LNCaP clone FGC (cell line): ENCODE measurements at places on chromosomes 7 and 10.

GRCh38 chr7:67655168-67655567 lies 658.5 kb downstream of the TYW1 start:
- DNase-seq, result no peak

- DNase-seq, result no peak
Measured at GRCh38 chr10:114258274-114258840, 19.3 kb downstream of the VWA2 start.

DNA sequence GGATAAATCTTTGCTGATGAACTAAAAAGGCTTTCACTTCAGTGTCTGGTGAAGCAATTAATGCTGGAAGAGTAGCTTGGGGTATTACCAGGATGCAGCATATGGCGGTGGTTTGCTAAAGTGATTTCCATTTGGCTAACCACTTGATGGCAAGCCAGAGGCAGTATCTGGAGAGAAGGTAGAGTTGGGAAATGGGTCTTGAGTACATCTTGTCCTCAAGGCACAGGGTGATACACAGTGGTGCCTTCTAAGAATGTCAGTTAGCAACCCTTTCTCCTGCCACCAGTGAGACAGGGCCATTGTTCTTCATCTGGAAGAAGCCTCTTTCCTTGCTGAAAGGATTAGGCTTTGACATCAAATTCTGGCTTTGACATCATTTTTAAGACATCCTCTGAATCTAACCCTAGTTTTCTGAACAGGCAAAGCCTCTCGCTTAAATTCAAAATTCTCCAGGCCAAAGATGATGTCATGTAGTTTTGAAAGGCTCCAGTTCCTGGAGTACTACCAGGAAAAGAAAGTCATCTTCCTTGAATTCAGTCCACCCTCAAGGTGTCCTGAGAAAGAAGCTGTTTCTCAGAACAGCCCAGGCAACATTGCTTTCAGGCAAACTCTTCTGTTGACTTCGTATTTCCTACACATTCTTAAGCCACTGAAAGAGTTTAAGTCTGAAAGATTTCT lies 162.4 kb downstream of the ARID5B start:
- no peak for DNase-seq

- DNase-seq, result no peak
Measured at GRCh38 chr7:102823390-102824119, 74.8 kb downstream of the FAM185A start.

- no peak for DNase-seq
Measured at GRCh38 chr7:108684629-108685028, 115.0 kb downstream of the DNAJB9 start.

GRCh38 chr7:7719236-7719635 lies 829 bp upstream of the RPA3 start:
- DNase-seq, result no peak

DNA sequence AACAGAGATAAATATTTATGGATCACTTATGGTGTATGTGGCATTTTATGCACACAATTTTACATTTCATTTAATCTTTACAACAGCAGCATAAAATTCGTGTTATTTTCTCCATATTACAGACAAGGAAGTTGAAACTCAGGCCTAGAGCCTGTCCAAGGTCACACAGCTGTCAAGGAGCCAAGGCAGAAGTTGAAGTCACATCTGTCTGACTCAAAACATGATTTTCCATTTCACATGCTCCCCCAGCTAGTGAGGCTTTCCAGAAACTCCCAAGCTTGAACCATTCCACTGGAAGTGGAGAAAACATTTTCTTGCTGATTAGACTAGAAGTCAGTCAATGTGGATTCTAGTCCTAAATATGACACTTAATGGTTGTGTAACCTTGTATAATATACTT lies 110.5 kb downstream of the HECTD2 start:
- DNase-seq, result no peak

DNA sequence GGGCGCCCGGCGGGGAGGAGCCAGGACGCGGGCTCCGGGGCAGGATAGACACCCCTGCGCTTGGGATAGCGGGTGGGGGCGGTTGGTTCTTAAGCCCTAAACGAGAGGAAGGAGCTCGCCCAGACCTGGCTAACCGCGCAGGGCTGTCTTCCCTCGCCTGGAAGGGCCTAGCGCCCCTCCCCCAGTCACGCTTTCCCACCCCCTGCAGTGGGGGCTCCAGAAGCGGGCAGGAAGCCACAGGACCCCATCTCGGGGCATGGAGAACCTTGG lies 6.5 kb downstream of the SHH start:
- DNase-seq, result no peak

GRCh38 chr7:36366718-36367560 lies 22.7 kb upstream of the ANLN start:
- peak; percentile 58 for DNase-seq

DNA sequence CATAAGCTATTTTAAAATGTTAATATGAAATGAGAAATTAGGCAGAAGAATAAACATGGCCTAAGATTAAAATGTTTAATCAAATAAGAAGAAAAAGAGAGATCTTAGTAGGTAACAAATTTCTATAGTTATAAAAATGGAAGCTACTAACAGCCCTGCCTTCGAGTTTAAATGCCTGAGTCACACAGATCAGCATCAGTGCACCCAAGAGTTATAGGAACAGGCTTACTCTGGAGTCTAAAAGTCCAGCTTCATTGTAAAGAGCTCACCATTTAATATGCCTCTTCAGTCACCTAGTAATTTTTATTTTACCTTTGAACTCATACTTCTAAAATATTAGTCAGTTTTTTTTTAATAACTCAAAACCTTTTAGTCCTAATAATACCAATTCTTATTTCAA lies 52.6 kb downstream of the BRI3 start:
- DNase-seq, result no peak

DNA sequence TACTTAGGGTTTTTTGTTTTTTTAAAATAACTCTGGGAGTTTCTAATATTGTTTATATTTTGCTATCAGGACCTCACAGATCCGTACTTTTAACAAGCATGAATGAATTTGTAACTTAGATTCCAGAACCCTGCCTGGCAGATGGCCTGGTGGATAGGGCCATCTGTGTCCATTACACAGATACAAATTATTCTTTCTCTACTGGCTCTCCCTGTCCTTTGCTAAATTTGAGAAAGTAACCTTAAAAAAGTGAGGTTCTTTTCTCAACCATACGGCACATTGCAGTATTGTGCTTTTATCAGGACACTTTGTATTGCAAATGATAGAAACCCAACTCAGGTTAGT lies 26.6 kb downstream of the LCOR start:
- peak; percentile 68 for DNase-seq

DNA sequence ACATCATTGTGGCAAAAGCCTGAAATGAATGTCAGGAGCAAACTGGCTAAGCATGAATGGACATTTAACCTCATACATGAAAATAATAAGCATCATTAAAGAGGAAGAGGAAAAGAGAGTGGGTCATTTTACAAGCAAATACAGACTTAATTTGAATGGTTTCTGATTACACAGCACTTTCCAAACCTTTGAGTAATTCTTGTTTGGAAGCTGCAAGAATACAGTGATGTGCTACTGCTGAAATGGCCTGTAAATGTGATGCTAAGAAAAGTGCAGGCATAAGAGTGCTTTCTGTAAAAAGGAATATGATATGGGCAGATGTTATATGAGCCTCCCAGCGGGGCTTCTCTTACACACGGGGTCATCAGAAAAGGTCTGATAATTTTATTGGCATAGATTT lies 30.2 kb downstream of the TAS2R16 start:
- DNase-seq, result no peak

GRCh38 chr7:33091111-33091531 lies 18.1 kb downstream of the RP9 start:
- no peak for DNase-seq

- no peak for DNase-seq
Measured at GRCh38 chr7:125663961-125664360, 734.3 kb upstream of the POT1 start.

DNA sequence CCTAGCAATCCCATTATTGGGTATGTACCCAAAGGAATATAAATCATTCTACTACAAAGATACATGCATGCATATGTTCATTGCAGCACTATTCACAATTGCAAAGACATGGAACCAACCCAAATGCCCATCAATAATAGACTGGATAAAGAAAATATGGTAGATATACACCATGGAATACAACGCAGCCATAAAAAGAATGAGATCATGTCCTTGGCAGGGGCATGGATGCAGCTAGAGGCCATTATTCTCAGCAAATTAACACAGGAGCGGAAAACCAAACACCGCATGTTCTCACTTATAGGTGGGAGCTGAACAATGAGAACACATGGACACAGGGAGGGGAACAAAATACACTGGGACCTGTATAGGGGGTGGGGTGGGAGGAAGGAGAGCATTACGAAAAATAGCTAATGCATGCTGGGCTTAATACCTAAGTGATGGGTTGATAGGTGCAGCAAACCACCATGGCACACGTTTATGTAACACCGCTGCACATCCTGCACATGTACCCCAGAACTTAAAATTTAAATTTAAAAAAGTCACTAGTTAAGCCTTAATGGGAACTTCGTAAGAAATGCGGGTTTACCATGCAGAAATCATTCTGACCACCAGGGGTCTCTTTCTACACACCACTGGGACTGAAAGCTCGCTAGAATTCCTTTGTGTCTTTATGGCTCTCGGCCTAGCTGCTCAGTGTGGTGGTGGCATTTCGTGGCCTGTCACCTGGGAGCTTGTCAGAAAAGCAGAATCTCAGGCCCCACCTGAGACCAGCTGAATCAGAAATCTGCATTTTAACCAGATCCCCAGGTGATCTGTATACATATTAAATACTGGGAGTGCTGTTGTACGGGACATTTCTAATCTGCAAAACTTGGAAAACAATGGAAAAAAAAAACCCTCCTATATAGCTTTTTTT lies 9.5 kb downstream of the ANKRD1 start:
- peak; percentile 44 for DNase-seq

- no peak for DNase-seq
Measured at GRCh38 chr7:83014546-83014945, 148.1 kb downstream of the PCLO start.

DNA sequence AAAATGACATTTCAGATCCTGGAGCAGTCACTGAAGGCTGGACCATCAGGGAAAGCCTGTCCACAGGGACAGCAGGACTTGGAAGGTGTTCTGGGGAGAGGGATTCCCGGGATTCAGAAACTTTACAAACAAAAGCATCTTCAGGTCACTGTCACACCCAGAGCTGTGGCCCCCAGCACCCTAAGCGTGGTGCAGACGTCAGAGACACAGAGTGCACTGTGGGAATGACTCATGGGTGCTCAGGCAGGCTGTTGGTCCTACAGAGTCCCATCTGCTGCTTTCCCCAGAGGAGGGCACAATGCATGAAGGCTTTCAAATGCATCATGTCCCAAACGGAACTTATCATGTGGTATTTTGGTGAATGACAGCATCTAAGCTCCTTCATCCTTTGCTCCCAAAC lies 13.1 kb upstream of the LRMDA start:
- DNase-seq, result no peak

DNA sequence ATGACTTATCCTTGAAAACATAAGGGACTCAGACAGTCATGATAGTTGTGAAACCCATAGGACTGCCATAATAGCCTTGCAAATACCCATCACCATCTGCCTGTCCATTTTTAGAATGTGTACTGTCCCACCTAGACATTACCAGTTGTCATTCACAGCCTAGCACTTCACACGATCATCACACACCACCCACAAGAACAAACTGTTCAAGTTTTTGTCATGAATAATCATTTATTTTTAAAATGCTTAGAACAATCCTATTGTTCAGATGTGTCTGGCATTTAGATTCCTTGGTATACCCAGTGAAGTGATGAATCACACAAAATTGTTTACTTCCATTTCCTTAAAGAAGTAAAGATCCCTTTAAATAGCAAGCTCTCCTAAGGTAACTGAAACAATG lies 46.6 kb downstream of the CCDC3 start:
- DNase-seq, result no peak

GRCh38 chr7:90717296-90718060 lies 121.4 kb downstream of the CDK14 start:
- peak; percentile 72 for DNase-seq

- no peak for DNase-seq
Measured at GRCh38 chr7:98569691-98570337, 47.3 kb upstream of the NPTX2 start.

DNA sequence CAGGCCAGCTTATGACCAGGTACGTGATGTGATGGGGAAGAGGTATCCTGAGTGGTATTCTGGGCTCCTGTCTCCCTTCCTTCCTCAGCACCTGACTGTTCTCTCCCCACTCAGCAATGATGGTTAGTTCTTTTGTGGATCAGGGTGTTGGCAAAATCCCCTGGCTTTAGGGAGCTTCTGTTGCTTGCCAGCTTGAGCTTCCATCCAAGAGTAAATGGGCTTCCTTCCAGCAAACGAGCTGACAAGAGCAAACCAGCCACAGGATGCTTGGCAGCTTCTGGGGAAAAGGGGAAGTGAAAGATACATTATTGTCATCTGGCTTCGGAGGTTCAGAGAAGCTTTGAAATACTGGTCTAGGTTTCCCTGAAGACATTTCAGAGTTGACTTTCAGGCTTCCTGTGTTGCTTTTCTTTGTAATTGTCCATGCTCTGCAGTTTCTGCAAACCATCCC lies 5.2 kb downstream of the DUSP5 start:
- DNase-seq, result peak; percentile 94

GRCh38 chr10:132392811-132393694 lies 3.9 kb upstream of the PWWP2B start:
- DNase-seq, result no peak

GRCh38 chr7:121313793-121314676 lies 14.8 kb upstream of the WNT16 start:
- peak; percentile 65 for DNase-seq

DNA sequence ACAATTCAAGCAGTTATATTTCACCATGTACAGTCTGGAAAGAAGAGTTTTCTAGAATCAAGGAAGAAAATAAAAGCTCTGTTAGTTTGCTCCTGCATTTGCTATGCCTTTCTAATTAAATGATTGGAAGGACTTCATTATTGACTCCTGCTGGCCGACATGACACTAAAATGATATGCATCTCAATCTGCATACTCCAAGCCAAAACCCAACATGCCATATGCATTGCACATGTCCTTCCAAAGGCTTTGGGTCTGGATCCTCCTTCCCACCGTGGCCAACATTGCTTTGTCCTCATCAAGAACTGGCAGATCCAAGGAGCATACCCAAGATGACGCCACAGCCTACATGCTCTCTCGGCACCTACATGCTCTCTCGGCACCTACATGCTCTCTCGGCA lies 46.5 kb downstream of the PAXIP1 start:
- no peak for DNase-seq

- DNase-seq, result no peak
Measured at GRCh38 chr10:62233356-62234076, 35.1 kb downstream of the RTKN2 start.

DNA sequence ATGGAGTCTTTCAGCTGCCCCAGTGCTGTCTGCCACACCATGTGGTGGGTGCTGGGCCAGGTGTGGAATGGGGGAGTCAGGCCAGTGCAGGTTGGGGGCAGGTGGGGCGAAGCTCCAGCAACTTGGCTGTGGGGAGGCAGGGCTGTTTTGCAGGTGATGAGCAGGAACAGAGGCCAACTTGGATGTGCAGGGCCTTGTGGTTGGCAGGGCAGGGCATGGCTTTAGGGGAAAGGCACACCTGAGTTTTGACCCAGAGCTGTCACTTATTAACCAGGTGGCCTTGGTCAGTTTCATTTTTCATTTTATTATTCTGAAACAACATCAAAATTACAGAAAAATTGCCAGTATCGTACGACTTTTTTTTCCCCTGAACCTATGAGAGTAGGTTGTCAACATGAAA lies 1.1 kb upstream of the SFTPA2 start:
- DNase-seq, result no peak
